ENCODE measurements at places on chromosomes 1 and 21.

DNA sequence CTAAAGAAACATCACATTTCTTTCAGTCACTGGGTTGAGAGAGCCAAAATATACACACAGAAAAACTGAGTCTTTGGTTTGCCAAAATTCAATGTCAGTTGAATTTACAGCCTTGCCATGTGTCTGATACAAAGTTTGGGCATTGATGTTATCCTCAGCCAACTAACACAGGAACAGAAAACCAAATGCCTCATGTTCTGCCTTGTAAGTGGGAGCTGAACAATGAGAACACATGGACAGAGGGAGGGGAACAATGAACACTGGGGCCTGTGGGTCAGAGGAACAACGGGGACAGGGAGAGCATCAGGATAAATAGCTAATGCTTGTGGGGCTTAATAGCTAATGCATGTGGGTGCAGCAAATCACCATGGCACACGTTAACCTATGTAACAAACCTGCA is 39.6 kb upstream of the C21orf91 start:
- no peak for DNase-seq

DNA sequence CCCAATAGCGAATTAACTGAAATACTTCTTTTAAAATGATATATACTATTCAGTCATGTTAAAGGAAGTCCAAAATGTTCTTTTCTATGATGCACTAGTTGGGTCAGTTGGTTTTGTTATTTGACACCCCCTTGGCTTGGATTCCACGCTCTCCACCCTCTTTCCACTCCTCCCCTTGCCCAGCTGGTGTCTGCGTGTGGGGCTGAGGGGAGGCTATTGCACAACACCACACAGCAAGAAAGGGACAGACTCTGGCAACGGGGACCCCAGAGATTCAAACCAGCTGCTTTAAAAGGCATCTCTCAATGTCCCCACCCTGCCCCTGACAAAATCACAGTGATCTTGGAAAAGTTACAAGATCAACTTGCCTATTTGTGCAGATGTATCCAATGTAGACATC is 394.3 kb downstream of the TGFB2 start:
- DNase-seq, result no peak

GRCh38 chr1:41493117-41493536 is 8.6 kb upstream of the EDN2 start:
- DNase-seq, result peak; percentile 22

- DNase-seq, result no peak
Measured at GRCh38 chr1:212045981-212046380, 10.4 kb downstream of the DTL start.

DNA sequence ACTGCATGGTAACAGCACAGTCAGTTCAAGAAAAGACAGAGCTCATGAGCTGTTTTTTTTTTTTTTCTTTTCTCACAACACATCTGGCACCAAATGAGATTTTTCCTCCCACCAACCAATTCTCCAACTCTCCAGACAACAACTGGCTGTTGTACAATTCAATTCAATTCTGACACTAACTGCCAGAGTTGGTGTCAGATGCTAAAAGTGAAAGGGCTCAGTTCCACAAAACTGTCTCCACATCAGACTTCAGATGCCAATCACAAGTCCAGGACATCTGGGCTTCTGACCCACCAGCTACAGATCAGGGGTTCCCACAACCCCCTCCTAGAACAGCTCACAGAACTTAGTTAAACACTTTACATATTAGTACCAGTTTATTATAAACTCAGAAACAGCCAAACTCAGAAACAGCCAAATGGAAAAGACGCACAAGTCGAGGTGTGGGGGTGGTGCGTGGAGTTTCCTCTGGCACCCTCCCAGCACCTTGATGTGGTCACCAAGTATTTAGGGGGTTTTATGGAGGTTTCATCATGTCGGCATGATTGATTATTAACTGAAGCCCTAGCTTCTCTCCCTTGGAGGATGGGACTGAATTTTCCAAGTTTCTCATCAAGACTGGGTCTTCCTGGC is 39.2 kb upstream of the LRRC8D start:
- DNase-seq, result peak; percentile 73

DNA sequence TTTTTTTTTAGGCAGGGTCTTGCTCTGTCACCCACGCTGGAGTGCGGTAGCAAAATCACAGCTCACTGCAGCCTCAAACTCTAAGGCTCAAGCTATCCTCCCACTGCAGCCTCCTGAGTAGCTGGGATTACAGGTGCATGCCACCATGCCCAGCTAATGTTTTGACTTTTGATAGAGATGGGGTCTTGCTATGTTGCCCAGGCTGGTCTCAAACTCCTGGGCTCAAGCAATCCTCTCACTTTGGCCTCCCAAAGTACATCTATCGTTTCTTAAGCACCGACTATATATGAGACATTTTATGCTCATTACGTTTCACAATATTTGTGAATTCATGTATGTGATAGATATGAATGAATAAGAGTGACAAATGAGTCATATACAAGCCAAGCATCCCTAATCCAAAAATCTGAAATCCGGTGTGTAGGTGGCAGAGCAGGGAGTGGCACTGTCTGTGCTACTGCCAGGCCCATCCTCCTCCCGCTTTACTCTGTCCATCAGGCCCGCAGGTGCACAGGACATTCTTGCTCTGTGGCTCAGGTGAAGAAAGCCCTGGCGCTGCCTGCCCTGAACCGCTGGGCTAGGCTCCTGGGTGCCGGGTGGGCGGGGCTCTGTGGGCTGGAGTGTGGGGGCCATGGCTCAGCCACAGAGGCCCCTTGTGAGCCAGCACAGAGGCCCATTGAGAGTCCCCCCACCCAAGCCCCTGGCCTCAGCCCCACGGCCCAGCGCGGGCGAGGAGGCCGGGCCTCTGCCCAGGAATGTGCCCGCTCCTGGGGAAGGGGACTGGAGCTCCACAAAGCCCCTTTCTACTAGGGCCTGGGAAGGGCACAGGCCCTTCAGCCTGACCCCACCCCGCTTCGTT is 45.3 kb downstream of the HSPG2 start:
- DNase-seq, result no peak

DNA sequence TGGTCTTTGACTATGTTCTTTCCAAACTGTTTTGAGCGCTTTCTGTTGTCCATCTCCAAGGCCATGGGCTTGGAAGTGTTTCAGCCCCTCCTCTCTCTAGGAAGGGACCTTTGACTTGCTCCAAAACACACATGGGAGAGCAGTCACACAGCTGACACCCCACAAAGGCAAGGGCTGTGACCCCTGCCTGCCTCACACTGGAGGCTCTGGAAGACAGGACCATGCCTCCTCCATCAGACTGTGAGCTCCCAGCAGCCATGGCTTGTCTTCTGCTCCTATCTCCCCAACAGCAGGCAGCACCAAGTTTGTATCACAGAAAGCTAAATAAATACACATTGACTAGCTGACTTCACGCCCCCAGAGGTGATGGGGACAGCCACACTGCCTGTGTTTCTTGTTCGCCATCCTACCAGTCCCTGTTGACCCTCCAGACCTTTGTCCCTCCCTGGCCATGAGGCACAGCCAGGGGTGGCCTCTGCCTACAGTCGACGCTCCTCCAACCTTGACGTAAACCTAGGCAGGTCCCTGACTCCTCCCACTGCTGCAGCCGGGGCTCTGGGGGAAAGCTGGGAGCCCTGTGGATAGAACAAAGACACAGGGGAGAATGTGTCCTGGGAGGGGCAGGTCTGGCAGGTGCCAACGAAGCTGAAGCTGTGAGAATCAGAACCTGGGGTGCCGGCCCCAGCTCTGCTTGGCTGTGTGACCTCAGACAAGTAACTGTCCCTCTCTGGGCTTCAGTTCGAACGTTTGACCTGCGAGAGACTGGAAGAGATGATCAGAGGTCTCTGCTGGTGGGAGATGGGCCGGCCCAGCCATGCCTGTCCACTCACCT is 4.8 kb downstream of the PLA2G2F start:
- no peak for DNase-seq

DNA sequence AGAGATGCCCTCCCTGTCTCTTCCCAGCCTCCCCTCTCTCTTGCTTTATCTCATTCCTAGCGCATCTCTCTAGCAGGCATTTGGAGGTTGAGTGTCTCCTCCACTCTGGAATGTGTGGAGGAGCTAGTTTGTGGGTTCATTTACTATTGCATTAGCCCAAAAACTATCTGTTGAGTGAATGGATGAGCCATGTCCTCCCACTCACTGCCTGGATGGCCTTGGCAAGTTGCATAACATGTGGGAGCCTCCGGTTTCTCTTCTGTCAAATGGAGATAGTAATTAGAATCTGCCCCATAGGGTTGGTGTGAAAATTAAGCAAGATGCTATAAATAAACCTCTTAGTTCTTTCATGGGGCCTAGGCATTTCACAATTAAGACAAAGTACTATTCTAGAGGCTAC is 181.8 kb downstream of the KAZN start:
- DNase-seq, result no peak

DNA sequence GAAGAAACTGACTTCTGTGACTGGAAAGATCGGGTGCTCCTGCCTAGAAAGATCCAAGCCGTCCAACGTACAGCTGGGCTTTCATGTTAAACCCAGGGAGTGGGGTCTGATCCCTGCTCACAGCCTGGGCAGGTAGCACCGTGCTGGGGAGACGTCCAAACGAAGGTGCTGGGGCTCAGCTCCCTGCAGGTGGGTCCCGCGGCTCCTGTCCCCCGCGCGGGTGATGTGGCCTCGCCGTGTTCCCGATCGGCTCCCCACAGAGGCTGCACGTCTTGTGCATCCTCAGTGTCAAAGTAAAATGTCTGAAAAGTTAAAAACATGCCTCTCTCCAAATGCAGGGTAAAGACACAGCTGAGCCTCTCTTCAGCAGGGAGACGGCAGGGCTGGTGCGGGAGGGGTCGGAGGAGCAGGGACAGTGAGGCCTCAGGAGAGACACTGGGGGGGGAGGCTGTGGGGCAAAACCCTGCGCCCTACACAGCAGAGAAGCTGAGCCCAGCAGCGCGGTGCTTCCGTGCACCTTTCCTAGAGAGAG is 40.1 kb upstream of the COL6A2 start:
- no peak for DNase-seq

GRCh38 chr1:60584371-60584770 is 498.0 kb upstream of the NFIA start:
- no peak for DNase-seq

DNA sequence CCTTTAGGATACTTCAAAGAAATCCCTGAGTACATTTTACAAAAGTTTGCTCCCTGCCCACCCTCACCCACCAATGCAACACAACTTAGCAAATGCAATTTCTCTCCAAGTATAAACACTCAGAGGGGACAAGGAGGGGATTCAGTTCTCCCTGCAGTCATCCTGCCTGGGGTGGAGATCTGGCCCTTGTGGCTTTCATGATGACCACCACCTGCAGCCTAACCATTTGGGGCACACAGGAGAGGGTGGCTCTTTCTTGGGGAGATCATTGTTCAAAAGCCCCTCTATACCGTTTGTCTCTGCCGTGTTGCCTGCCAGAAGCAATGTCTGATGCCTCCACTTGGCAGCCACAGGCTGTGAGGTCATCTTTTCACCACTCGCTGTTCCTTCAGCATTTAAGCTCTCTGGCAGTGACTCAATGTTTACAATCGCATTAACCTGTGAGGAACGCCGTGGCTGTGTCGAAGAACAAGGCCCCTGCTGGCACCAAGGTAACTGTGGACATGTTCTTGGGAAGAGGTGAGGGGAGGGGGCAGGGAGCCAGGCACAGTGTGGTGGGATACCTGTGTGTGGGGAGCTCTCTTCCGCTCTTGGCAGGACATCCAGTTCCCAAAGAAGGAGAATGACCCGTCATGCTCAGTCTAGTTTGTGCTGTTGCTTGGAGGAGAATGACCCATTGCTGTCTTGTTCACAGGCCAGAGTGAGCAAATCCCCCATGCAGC is 103.9 kb upstream of the DUSP10 start:
- DNase-seq, result no peak

- peak; percentile 28 for DNase-seq
Measured at GRCh38 chr1:113905435-113905861, 322 bp downstream of the DCLRE1B start.

DNA sequence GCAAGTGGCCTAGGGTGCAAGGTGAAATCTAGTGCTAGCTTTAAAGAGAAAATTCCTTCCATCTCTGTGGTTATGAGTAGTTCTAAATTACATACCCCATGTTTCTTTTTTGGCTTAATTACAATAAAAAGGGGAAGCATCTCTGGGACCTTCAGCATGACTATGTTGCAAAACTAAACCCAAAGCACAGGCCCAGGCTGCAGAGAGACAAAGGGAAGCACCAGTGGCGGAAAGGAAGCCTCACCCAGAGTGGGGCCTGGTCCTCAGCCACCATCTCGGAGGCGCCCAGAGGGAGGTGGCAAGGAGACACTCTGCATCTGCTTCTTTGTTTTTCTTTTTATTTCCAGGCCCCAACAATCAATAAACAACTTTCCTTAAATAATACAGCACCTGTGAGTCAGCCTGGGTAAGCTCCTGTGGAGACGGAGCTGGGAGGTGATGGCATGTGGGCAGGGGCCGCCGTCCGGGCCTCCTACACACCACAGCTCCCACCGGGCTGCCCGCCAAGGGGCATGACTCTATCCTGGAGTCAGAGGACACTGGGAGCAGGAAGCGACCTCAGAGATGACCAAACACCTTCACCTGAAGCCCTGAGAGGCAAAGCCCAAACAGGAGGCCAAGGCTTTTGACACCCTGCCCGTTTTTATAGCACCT is 21.7 kb downstream of the ITPKB start:
- DNase-seq, result no peak

DNA sequence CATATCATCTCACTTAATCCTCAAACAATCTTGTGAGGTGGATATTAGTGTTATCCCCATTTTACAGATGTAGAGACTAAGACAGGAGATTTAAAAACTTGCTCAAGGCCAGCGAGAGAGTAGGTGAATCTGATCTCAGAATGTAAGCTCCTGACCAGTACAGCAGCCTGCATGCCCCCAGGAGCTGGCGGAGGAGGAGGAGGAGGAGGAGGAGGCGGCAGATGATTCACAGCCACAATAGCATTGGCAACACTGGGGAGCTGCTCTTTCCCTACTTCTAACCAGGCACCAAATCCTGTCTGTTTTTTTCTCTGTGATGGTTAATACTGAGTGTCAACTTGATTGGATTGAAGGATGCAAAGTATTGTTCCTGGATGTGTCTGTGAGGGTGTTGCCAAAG is 243.2 kb downstream of the ATG4C start:
- no peak for DNase-seq

GRCh38 chr1:19210772-19211549 is 895 bp upstream of the UBR4 start:
- DNase-seq, result no peak

DNA sequence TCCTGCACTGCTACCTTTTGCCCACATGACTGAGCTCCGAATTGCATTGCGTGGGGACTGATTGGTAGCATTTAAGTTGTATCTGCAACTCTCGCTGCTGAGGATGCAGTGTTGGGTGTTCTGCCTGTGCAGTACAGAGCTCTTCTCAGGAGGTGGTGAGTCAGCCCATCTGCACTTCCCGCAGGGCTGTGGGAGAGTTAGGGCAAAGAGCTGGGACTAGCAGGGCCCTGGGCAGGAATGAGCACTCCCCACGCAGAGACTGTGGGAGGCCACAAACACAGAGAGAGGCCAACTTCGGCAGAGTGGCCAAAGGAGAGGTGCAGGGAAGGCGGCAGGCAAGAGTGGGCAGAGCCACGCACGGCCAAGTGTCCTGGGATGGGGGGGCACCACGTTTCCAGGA is 244.7 kb downstream of the SIPA1L2 start:
- DNase-seq, result no peak

DNA sequence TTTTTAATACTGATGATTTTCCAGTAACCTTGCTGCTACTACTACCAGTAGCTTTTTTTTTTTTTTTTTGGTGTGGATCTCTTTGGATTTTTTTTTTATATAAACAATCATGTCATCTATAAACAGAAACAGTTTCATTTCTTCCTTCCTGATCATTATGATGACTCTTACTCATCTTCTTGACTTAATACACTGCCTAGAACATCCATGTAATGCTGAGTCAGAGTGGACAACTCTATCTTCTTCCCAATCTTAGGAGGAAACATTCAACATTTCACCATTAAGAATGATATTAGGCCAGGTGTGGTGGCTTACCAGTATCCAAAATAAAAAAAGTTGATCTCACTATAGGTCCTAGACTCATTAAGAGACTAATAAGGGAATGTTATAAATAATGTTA is 69.1 kb downstream of the RUSC1 start:
- DNase-seq, result no peak
